ENCODE measurements at places on chromosomes 16 and 17. TPM values are rescaled to one million over a fixed set of nuclear protein-coding genes. Genes with fewer than 3 reads are reported as not detected.

GRCh38 chr17:71441098-71441497, 679.7 kb upstream of the SOX9 start:
- no peak for DNase-seq

Gene ESRP2
- total RNA-seq = 0.59 TPM

DNA sequence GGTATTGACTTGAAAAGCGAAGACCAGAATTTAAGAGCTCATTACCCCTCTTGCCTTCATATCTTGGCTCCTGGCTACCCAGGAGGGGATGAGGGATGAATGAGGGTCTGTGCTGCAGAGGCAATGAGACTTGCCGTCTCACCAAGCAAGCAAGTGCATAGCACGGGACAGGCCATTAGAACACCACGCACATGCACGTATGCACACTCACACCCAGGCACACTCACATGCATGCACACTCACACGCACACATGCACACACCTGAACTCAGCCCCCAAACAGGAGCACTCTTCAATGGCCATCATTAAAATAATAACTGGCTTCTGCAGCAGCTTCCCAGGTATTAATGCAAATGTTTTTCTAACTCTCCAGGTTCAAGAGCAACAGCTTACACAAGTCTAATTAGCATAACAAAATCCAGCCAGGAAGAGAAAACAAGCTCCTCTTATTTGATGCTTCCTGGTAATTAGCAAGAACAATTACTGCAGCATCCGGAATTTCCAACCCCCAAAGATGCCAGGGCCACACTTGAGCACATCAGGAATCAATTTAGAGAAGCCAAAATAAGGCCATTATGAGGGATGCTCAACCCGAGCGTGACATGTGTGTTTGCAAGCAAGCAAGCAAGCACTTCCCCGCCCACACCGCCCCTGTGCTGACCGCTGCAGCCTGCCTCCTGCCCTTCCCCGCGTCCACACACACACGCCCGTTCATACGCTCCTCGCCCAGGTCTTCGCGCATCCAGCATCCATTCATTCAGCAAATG, 171.6 kb upstream of the TNRC6C start:
- no peak for DNase-seq

- no peak for DNase-seq
Observed at GRCh38 chr17:38768417-38768816, 15.9 kb downstream of the PSMB3 start.

Gene CAMTA2
- total RNA-seq = 24.7 TPM

GRCh38 chr16:53629607-53630312, 73.9 kb downstream of the RPGRIP1L start:
- no peak for DNase-seq

Gene CCDC78
- total RNA-seq = 0.56 TPM

Data from right atrium auricular region (tissue), 2 donors.